ENCODE measurements at places on chromosomes 1 and 21.
A peak's percentile ranks its signal among the peaks of the same experiment; 100 is the strongest.

DNA sequence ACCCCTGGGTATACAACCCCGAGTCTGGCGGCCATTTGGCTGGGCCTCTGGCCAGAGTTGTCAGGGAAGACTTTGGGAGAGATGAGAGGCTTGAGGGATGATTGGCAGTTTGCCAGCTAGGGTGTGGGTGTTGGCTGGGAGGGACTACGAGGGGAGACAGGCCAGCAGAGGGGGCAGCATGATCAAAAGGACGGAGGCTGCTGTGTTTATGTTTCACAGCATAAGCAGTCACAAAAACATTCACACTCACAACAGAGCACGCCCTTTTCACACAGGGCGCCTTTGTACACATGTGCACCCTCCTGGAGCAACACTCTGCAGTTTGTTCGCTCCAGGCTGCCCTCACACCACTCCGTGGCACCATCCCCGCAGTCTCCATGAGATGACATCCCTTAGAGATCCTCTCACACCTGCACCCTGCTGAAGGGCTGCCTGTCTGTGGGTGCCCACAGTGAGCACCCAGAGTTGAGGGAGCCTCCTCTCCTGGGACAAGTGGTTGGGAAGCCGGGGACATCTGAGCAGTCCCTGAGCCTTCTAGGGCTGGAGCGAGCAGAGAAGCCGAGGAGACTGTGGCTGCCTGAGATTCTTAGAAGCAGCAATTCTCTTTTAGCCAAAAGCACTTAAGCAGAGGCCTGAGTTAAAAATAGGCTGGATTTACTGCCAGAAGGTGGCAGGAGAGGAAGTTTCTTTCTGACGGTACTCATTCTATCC, 15.4 kb downstream of the EFNA3 start:
- H3K4me3 ChIP-seq, result no peak overlapping the region
- H3K36me3 ChIP-seq, result no peaks in the 10 kb centered on the region
- DNase-seq, result peak; percentile 78

DNA sequence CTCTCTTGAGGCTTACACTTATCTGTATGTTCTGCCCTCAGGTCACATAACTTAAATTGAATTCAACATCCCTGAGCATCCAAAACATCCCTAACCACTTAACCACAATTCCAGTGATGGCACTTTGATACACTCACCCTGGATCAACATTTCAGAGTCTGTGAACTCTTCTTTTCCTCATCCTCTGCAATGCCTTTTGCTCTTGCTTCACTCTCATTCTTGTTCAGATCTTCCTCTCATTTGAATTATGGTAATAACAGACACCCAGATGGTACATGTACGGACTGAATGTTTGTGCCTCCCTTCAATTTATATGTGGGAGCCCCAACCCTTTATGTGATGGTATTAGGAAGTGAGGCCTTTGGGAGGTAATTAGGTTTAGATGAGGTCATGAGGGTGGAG, 33.4 kb downstream of the PTGER3 start:
- H3K4me1 ChIP-seq, result no peaks in the 10 kb centered on the region
- H3K27me3 ChIP-seq, result peaks cover 30% of the 10 kb centered on the region
- DNase-seq, result no peak
- no peak overlapping the region for H3K27ac ChIP-seq

DNA sequence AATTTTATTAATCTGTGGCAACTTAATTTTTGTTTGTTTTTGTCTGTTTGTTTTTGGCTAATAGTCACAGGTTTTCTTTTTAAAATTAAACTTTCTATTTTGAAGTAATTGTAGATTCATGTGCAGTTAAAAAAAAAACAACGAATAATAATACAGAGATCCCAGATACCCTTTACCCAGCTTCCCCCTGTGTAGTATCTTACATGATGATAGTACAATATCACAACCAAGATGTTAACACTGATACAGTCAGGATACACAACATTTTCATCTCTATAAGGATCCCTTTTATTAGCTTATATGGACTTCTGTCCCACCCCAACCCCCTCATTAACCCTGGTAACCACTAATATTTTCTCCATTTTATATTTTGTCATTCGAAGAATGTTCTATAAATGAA, 5.9 kb downstream of the VPS45 start:
- peaks cover 24% of the 10 kb centered on the region for H3K36me3 ChIP-seq
- no peak overlapping the region for H3K4me3 ChIP-seq
- no peak overlapping the region for H3K27ac ChIP-seq
- H3K27me3 ChIP-seq, result no peaks in the 10 kb centered on the region

- peaks cover 24% of the 10 kb centered on the region for H3K27me3 ChIP-seq
- no peaks in the 10 kb centered on the region for H3K36me3 ChIP-seq
- no peak overlapping the region for H3K27ac ChIP-seq
- H3K4me3 ChIP-seq, result no peak overlapping the region
These were observed 25.2 kb downstream of the PRAMEF20 start for GRCh38 chr1:13435458-13435857.

GRCh38 chr1:212233321-212233720, 51.9 kb upstream of the PPP2R5A start:
- H3K36me3 ChIP-seq, result no peaks in the 10 kb centered on the region
- no peak for DNase-seq
- H3K4me3 ChIP-seq, result no peak overlapping the region
- peaks cover 16% of the 10 kb centered on the region for H3K4me1 ChIP-seq

- peaks cover 5% of the 10 kb centered on the region for H3K36me3 ChIP-seq
- H3K27ac ChIP-seq, result no peak overlapping the region
- no peaks in the 10 kb centered on the region for H3K27me3 ChIP-seq
- H3K4me1 ChIP-seq, result peaks cover 11% of the 10 kb centered on the region
- DNase-seq, result no peak
- H3K4me3 ChIP-seq, result no peak overlapping the region
These were observed 5.3 kb downstream of the KTI12 start for GRCh38 chr1:52028328-52028727.

GRCh38 chr1:55706397-55706796, 491.2 kb upstream of the USP24 start:
- no peaks in the 10 kb centered on the region for H3K36me3 ChIP-seq
- no peak for DNase-seq
- H3K27me3 ChIP-seq, result no peaks in the 10 kb centered on the region
- no peak overlapping the region for H3K4me3 ChIP-seq
- H3K4me1 ChIP-seq, result no peaks in the 10 kb centered on the region

DNA sequence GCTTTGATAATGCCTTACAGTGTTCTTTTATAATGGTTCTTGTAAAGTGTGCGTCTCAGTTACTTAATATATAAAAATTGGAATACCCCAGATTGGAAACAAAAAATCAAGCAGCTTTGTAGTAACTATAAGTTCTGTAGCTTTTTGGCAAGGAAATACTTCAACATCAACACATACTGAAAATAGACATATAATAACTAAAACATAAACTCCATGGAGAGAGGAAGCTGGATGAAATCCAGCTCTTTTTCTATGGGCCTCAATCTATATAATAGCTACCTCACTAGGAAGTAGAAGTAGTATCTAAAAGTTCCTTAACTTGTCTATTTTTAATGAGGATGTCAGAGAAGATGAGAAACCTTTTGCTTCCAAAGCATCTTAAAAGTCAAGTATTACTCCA, 313.3 kb upstream of the NFIA start:
- H3K27me3 ChIP-seq, result 0 out of 2 replicates have a peak, but pooled peaks cover 2% of the 10 kb centered on the region
- no peak overlapping the region for H3K4me3 ChIP-seq
- no peaks in the 10 kb centered on the region for H3K36me3 ChIP-seq
- no peak for DNase-seq
- H3K27ac ChIP-seq, result no peak overlapping the region

- no peak overlapping the region for H3K4me3 ChIP-seq
- H3K4me1 ChIP-seq, result no peaks in the 10 kb centered on the region
- no peak overlapping the region for H3K27ac ChIP-seq
- H3K27me3 ChIP-seq, result no peaks in the 10 kb centered on the region
These were observed 19.9 kb downstream of the INSRR start for GRCh38 chr1:156838972-156839371.

- no peak for DNase-seq
- H3K27ac ChIP-seq, result no peak overlapping the region
- H3K4me1 ChIP-seq, result peaks cover 10% of the 10 kb centered on the region
- H3K36me3 ChIP-seq, result no peaks in the 10 kb centered on the region
These were observed 184.5 kb downstream of the KAZN start for GRCh38 chr1:14782741-14783591.

DNA sequence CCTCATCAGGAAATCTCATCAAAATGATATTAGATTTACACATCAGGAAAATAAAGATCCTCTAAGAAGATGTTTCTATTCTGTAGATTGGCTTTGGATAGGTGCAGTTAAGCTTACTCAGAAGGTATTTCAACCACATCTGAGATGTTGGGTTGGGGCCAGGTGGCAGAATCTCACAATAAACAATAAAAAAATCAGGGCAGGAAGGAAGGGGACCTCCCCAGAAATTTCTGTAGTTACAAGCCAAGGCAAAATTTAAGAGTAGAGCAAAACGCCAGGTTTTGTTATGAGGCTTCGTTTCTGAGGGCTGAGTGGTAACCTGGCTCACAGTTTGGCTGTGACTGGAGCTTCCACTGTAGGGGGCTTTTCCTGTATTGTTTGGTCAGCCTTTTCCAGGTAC, 84.8 kb downstream of the HUNK start:
- no peak for DNase-seq
- no peak overlapping the region for H3K4me3 ChIP-seq
- no peak overlapping the region for H3K27ac ChIP-seq
- no peaks in the 10 kb centered on the region for H3K4me1 ChIP-seq
- H3K36me3 ChIP-seq, result no peaks in the 10 kb centered on the region

- peak overlapping the region; percentile 74 for H3K27ac ChIP-seq
- H3K4me3 ChIP-seq, result peak overlapping the region; percentile 83
- no peaks in the 10 kb centered on the region for H3K27me3 ChIP-seq
- peaks cover 49% of the 10 kb centered on the region for H3K4me1 ChIP-seq
These were observed 3.3 kb upstream of the EPHA2 start for GRCh38 chr1:16158993-16159831.

DNA sequence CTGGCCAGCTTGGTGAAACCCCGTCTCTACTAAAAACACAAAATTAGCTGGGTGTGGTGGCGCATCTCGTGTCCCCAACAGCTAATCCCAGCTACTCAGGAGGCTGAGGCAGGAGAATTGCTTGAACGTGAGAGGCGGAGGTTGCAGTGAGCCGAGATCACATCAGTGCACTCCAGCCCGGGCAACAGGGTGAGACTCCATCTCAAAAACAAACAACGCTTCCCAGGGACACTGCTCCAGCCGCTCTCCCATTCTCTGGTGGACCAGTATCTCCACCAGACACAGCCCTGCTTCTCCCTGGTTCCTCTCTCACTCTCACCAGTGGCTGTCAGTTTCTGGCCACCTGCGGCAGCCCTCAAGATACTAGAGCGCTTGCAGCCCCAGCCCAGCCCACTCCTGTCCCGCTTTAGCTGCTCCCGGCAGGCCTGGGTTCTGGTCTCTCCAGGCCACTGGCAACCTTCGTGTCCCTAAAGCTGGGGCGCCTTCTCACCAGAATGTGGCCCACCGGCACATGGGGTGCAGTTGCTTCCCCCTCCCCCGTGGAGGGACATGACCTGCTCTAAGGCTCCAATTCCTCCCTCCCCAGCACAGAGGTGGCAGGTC, 20.9 kb upstream of the LRRC47 start:
- no peak for DNase-seq
- H3K36me3 ChIP-seq, result peaks cover 8% of the 10 kb centered on the region
- H3K27me3 ChIP-seq, result no peaks in the 10 kb centered on the region
- H3K4me1 ChIP-seq, result no peaks in the 10 kb centered on the region

- H3K36me3 ChIP-seq, result no peaks in the 10 kb centered on the region
- DNase-seq, result no peak
- no peaks in the 10 kb centered on the region for H3K27me3 ChIP-seq
- H3K27ac ChIP-seq, result no peak overlapping the region
These were observed 7.0 kb downstream of the IFNAR2 start for GRCh38 chr21:33236766-33237165.

DNA sequence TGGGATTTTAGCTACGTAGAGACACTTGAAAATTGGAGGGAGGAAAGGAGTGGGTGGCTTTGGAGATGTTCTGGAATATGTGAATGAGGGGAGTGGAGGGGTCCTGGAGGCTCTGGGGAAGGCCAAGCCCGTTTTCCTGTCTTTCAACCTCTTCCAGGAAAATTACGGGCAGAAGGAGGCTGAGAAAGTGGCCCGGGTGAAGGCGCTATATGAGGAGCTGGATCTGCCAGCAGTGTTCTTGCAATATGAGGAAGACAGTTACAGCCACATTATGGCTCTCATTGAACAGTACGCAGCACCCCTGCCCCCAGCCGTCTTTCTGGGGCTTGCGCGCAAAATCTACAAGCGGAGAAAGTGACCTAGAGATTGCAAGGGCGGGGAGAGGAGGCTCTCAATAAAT, 442 bp upstream of the RUSC1 start:
- peaks cover 11% of the 10 kb centered on the region for H3K4me1 ChIP-seq
- no peaks in the 10 kb centered on the region for H3K27me3 ChIP-seq
- H3K36me3 ChIP-seq, result peaks cover 13% of the 10 kb centered on the region
